ENCODE measurements at places on chromosomes 3 and 15. TPM values are rescaled to one million over a fixed set of nuclear protein-coding genes. Genes with fewer than 3 reads are reported as not detected.

GRCh38 chr3:181771120-181771519 lies 59.4 kb downstream of the SOX2 start:
- H3K4me1 ChIP-seq, result peaks cover 2% of the 10 kb centered on the region
- H3K36me3 ChIP-seq, result no peaks in the 10 kb centered on the region
- H3K27ac ChIP-seq, result no peak overlapping the region
- H3K4me3 ChIP-seq, result no peak overlapping the region
- no peaks in the 10 kb centered on the region for H3K27me3 ChIP-seq
- no peak for DNase-seq

CHRFAM7A gene
- 8.7 TPM for total RNA-seq

CPLX3 gene
- total RNA-seq, result 0.09 TPM

FGF7 gene
- 0.11 TPM for total RNA-seq

DNA sequence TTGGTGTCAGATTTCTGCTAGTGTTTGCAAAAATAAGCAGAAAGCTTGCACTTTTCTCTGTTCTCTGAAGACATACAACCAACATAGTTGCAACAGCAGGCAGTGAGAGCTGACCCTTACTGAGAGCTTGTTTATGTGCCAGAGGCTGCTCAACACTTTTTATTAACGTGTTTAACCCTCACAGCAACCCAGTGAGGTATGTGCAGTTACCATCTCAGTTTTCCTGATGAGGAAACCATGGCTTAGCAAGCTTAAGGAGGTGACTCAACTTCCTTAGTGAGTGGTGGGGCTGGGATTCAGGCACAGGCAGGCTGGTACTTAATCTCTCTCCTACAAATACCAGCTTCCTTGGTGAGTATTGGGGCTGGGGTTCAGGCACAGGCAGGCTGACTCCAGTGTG lies 158.1 kb upstream of the CTDSPL start:
- no peak for DNase-seq
- H3K4me3 ChIP-seq, result no peak overlapping the region
- H3K36me3 ChIP-seq, result no peaks in the 10 kb centered on the region
- H3K4me1 ChIP-seq, result peaks cover 12% of the 10 kb centered on the region
- no peak overlapping the region for H3K27ac ChIP-seq
- H3K27me3 ChIP-seq, result peaks cover 6% of the 10 kb centered on the region

DNA sequence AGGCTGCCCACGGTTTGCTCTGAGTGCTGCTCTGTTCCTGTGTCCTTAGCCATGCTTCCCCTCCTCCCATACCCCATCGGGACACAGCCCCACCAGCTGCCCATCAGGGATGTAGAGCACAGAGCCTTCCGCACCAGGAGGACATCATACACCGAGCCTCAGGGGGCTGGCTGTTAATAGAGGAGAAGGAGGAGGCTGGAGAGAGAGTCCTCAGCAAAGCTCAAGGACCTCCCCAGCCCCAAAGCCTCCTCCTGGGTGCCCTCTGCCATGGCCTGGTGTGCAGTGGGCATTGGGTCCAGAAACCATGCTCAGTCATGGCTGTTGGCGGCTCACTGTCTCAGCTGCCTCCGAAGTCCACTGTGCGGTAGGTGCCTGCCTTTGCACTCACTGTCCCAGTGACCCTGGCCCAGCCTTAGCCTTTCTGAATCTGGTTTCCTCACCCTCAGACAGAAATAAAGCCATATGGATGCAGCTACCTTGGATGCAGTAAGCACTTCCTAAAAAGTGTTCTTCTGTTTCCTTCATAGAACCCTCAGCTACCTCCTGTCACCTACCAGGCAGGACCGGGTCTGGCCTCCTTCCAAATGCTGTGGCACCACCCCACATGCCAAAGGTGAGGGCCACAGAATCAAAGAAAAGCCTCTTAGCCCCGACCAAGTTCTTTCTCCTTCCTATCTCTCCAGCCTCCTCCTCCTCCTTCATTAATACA lies 53.9 kb downstream of the ACAD9 start:
- H3K36me3 ChIP-seq, result no peaks in the 10 kb centered on the region
- no peak overlapping the region for H3K27ac ChIP-seq
- DNase-seq, result no peak

DNA sequence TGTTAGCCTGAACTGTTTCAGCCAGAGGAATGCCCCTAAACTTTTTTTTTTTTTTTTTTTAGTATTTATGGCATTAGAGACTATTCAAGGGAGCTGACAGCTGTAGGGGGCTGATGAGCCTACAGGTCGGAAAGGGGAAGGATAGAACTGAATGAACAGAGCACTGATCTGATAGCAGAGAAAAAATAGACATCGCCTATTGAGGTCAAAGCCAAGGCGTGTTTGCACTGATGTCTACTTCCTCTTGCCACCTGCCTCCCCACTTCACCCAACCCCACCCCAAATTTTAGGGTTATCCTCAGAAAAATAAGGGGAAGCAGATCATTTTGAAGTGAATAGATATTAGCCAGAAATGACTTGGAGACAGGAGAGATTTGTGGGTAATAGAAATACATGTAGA lies 3.0 kb upstream of the ZMAT3 start:
- H3K4me3 ChIP-seq, result no peak overlapping the region
- peaks cover 21% of the 10 kb centered on the region for H3K4me1 ChIP-seq
- H3K27ac ChIP-seq, result no peak overlapping the region
- DNase-seq, result no peak
- H3K36me3 ChIP-seq, result no peaks in the 10 kb centered on the region
- no peaks in the 10 kb centered on the region for H3K27me3 ChIP-seq

Measured in WTC11 (cell line).